Motor neuron (in vitro differentiated cells): ENCODE measurements at places on chromosomes 5 and 9. TPM values are rescaled to one million over a fixed set of nuclear protein-coding genes. Genes with fewer than 3 reads are reported as not detected.

Gene IL33
- not detected in 2 replicates for total RNA-seq

Gene ADAMTS13
- total RNA-seq = 4.1 and 4.4 TPM in 2 replicates

Gene RMI1
- 9.3 and 10.0 TPM in 2 replicates for total RNA-seq

Gene FANCC
- total RNA-seq = 11.3 and 14.0 TPM in 2 replicates

Gene ASPN
- total RNA-seq = 25.0 and 30.8 TPM in 2 replicates

Gene SLC6A3
- total RNA-seq = 0.27 and 0.33 TPM in 2 replicates

Gene SAXO1
- 0.09 and 0.21 TPM in 2 replicates for total RNA-seq

Gene C5orf63
- total RNA-seq = 10.0 and 11.1 TPM in 2 replicates

Gene SLIT3
- 13.6 and 59.3 TPM in 2 replicates for total RNA-seq

Gene IQGAP2
- 6.5 and 8.1 TPM in 2 replicates for total RNA-seq

Gene TAF1L
- total RNA-seq = 0.09 and 0.16 TPM in 2 replicates

Gene TLX3
- not detected in 2 replicates for total RNA-seq

Gene GRIA1
- total RNA-seq = 43.8 and 45.1 TPM in 2 replicates

Gene SLC25A48
- 0.88 and 1.1 TPM in 2 replicates for total RNA-seq

Gene TXNDC8
- not detected in 2 replicates for total RNA-seq

Gene MYMK
- total RNA-seq = not detected in 2 replicates

Gene MPDZ
- total RNA-seq = 19.5 and 22.4 TPM in 2 replicates

Gene ORM2
- total RNA-seq = 0.46 TPM in 1 of 2 replicates, not detected in the other

Gene BRINP1
- 10.5 and 10.7 TPM in 2 replicates for total RNA-seq

Gene PLAC8L1
- total RNA-seq = 0.87 TPM in 1 of 2 replicates, not detected in the other

Gene UBE2D2
- total RNA-seq = 138 and 164 TPM in 2 replicates

Gene SVEP1
- 0.22 and 0.44 TPM in 2 replicates for total RNA-seq

Gene LCN1
- total RNA-seq = 9.4 and 10.3 TPM in 2 replicates

Gene CLIC3
- total RNA-seq = 0.29 and 0.32 TPM in 2 replicates

Gene ARHGEF37
- total RNA-seq = 0.57 and 0.64 TPM in 2 replicates

Gene GADD45G
- 2.7 and 3.5 TPM in 2 replicates for total RNA-seq

Gene TRIP13
- total RNA-seq = 2.0 and 2.1 TPM in 2 replicates

Gene NRG2
- total RNA-seq = 0.14 and 0.46 TPM in 2 replicates

Gene EDIL3
- 7.0 and 8.5 TPM in 2 replicates for total RNA-seq

Gene WDR38
- 0.26 and 0.50 TPM in 2 replicates for total RNA-seq

Gene GDA
- 0.08 and 0.09 TPM in 2 replicates for total RNA-seq

Gene ABO
- total RNA-seq = 0.11 and 0.15 TPM in 2 replicates

Gene CDO1
- 120 and 158 TPM in 2 replicates for total RNA-seq

Gene TOR4A
- total RNA-seq = 0.73 and 0.75 TPM in 2 replicates

Gene IGFBPL1
- 51.9 and 58.2 TPM in 2 replicates for total RNA-seq

Gene GGTA1
- total RNA-seq = 0.05 and 0.21 TPM in 2 replicates

Gene EFCAB9
- 0.32 TPM in 1 of 2 replicates, not detected in the other for total RNA-seq

Gene IL4
- not detected in 2 replicates for total RNA-seq

Gene TEX48
- not detected in 2 replicates for total RNA-seq

Gene PELO
- total RNA-seq = 9.9 and 10.1 TPM in 2 replicates

Gene SUSD3
- not detected in 2 replicates for total RNA-seq

Gene GPR151
- total RNA-seq = 0.14 and 0.54 TPM in 2 replicates

Gene PLCXD3
- 0.27 and 0.54 TPM in 2 replicates for total RNA-seq

Gene LCN10
- total RNA-seq = 0.75 and 0.81 TPM in 2 replicates

Gene SH3PXD2B
- total RNA-seq = 30.5 and 37.0 TPM in 2 replicates

Gene DAB2IP
- 27.7 and 33.2 TPM in 2 replicates for total RNA-seq

Gene ARL14EPL
- total RNA-seq = not detected in 2 replicates

Gene SIT1
- 0.41 and 0.46 TPM in 2 replicates for total RNA-seq

Gene SPARC
- total RNA-seq = 3,137 and 3,358 TPM in 2 replicates

Gene CARTPT
- total RNA-seq = not detected in 2 replicates

Gene TNFSF15
- total RNA-seq = 4.1 and 4.7 TPM in 2 replicates

Gene SLC1A3
- total RNA-seq = 12.8 and 14.0 TPM in 2 replicates

Gene TNC
- 1.9 and 2.4 TPM in 2 replicates for total RNA-seq

Gene HMMR
- total RNA-seq = 3.7 and 4.7 TPM in 2 replicates

Gene LRRC14B
- 0.19 and 0.54 TPM in 2 replicates for total RNA-seq

Gene RHOBTB3
- 98.5 and 99.7 TPM in 2 replicates for total RNA-seq

Gene EGFLAM
- total RNA-seq = 0.76 and 1.1 TPM in 2 replicates

Gene ARID3C
- 0.05 TPM in 1 of 2 replicates, not detected in the other for total RNA-seq
